ENCODE measurements at places on chromosomes 2 and 18.

GRCh38 chr18:79528846-79529245 is 133.1 kb downstream of the NFATC1 start:
- DNase-seq = peak; percentile 43

GRCh38 chr18:22213333-22213973 is 44.1 kb downstream of the GATA6 start:
- DNase-seq = no peak

GRCh38 chr2:70113359-70114070 is 26.2 kb downstream of the PCBP1 start:
- no peak for DNase-seq

- no peak for DNase-seq
Measured at GRCh38 chr2:104606056-104606455, 247.9 kb upstream of the POU3F3 start.

DNA sequence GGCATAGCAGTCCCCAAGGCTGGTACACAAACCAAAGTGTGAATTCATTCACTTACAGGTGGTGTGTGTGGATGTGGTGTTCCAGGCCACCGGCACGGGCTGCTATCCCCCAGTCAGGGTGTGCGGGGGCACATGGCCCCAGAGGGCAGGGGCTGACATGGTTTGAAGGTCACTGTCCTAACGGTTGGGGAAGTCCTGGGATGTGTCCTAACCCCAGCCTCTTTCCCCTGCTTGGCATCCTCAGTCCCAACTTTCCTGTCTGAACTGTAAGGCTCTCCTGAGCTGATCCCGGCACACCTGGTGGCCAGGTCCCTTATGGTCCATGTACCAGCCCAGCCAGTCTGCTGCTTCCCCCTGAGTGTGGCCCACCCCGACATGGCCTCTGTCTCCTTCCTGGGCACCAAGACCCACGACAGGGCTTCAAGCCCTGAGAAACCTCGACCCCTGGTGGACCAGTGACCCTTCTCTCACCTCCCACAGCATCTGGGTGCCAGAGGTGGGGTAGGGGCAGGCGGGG is 2.4 kb upstream of the TMEM185B start:
- no peak for DNase-seq

DNA sequence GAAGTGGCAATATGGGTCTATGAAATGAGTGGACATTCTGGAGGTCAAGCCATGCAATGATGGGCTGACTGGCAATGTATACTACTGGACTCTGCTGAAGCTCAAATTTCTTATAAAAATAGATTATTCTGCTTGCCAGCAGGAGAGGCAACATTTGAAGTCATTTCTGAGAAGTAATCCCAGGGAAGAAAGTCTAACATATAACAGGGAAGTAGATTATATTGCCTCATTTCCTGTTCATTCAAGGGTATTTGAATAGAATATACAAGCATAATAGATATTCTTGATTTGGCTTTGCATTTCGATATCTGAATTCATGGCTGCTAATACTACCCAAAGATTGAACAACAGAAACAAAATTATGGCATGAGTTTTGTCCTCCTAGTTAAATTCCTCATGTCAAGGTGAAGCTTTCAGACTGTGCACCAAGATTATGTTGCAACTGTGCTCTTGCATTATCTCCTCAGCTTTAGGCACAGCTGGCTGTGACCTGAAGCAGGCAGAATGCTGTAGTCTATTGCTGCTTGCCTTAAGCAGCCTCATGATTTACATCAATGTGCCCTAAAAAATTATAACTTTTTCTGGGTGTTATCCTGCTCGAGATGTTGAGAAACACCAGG is 13.3 kb upstream of the TMX3 start:
- DNase-seq = no peak

- no peak for DNase-seq
Measured at GRCh38 chr2:237405006-237405559, 8.9 kb downstream of the COL6A3 start.

GRCh38 chr2:134301099-134301927 is 47.4 kb downstream of the MGAT5 start:
- no peak for DNase-seq

GRCh38 chr2:230814616-230815015 is 50.1 kb upstream of the ITM2C start:
- DNase-seq = peak; percentile 24

DNA sequence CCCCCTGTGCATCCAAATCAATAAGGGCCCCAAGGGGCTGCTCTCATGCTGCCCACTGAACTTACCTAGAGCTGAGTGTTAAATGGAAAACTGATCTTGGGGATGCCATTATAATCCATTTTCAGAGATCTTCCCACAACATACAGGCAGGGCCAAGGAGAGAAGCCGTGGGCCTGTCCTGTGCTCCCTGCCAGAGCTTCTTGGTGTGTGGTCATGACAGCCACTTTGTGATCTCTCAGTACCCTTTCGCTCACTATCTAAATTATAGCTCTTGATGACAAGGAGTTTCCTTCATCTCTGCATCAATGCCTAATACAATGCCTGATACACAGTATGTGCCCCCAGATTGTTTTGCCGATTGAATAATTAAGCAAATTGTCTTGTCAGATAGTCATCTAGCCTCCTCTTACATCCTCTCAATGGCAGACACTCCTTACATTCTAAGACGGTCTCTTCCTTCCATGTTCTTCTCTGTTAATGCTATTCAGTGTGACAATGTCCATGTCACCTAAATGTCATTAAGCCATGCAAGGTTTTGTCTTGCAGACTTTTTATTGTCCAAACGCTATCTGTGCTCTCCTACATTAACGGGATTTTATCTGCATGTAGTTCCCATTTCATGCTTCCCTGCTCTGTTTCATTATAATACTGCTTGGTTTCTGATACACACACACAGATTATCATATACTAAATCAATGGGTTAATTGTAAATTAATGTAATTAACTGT is 5.9 kb downstream of the CSRNP3 start:
- no peak for DNase-seq

DNA sequence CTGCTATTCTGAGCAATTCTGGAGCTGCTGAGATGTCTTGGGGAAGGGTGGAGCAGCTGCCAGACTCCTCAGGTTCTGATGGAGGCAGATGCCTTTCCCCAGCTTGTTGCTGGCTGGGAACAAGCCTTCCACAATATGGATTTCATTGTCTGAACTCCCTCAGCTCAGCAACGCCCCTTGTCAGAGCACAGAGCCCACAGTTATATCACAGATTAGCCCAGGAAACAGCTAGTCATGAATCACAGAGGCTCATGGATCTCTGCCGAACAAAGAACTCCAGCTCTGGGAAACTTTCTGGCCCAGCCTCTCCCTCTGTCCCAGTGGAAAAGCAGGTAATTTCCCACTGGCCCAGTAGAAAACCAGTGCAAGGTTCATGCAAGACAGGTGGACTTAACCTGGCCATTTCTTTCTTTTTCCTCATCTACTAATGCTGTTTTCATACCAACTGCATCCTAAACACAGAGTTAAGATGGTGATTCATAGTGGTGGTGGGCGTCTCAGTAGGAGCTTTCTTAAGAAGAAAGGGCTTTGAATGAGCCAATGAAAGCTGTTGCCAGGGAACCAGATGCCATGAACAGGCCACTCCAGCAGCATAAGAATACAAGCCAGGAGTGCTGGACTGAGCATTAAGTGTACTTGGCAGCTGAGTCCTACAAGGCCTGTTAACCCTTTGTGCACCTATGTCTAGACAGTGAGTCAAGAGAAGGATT is 8.7 kb upstream of the KIAA2012 start:
- DNase-seq = peak; percentile 82

DNA sequence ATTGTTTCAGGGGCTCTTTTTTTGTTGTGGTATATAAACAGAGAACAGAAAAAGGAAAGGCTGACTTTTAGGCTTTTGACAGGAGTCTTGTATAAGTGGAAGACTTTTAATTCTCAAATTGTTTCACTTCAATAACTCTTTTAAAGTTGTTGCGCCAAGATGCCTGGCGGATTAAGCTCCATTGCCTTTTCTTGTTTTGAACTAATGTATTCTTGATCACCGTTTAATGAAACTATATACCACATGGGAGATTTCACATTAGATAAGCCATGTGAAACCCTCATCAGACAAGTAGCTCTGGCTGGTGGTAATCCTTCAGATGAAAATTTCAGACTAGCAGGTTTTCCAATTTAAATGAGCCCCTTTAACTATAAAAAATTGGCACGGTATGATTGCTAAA is 257.4 kb downstream of the CCDC178 start:
- peak; percentile 42 for DNase-seq

- no peak for DNase-seq
Measured at GRCh38 chr2:176566496-176566895, 297.3 kb downstream of the MTX2 start.

DNA sequence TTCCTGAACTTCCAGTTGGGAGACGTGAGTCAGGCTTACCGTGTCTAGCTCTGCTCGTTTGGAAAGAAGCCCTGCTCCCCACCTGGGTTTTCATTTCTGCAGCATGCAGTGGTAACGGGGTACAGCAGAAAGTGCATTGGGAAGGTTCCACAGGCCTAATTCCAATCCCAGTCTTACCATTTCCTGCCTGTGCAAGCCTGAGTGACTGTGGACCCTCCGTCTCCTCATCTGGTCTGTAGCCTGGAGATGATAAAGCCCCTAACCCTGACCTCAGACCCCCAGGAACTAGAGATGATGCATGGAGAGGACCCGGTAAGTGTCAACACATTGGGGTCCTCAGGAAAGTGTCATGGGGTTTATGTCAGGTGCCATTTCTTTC is 5.8 kb upstream of the PSD4 start:
- no peak for DNase-seq

DNA sequence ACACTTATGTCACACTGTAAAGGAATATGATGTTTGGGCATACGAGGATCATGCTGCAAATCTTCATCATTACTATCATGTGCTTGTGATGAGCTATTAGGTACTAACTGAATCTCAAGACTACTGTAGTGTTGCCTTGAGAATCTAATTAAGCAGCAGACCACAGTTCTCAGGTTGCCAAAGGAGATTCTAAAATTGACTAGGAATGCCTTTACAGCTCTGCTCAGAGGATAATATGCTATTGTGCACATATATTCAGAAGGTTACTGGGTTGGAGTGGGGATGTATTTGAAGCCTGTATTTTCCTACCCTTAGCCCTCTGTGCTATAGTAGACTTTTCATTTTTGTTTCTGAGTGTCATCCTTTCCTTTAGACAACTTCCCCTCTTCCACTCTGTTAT is 175.1 kb downstream of the CDH19 start:
- DNase-seq = no peak

Measured in NCI-H524 (cell line).